ENCODE measurements at places on chromosomes 16 and 17.

DNA sequence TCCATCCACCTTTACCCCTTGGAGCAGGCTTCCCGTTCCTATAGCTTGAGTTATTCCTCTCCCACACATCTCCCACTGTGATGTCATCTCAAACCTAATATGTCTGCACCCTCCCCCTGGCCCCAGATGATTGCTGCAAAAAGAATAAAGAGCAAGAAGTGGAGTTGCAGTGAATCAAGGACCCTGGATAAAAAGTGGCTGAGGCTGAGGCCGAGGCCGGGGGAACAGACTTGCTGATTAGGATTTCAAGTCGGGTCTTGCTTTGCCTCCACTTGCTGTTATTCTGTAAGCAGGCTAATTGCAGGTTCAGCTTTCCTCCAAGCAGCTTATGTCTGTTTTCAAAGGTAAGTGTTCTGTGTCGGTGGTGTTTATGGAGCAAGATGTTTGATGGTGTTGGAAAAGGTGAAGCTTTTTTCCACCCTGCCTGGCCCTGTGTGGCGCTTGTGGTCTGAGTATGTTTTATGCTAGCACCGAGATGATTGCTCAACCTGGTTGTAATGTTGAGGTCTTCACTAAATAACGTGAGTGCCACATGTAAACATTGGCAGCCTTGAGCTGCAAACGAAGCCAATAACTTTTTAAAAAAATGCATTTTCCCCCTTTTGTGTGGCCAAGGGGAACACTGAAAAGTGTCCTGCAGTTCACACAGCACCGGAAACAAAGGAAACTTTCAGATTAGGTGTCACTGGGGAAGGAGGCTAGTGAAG lies 15.4 kb downstream of the HS3ST3B1 start:
- no peak for DNase-seq

DNA sequence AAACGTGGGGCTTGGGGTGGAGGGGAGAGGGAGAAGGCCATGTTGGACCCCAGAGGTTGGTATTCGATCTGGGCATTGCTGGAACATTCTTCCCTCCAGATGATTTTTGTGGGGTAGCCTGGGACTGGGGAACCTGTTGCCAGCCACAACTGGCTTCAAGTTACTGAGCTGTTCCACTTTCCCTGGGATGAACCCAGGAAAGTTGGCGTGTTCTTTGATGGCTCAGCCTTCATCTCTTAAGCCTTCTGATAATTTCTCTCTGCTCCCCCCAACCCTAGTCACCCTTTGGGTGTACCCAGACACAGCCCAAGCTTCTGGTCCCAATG lies 2.1 kb downstream of the TBX21 start:
- no peak for DNase-seq

- no peak for DNase-seq
Observed at GRCh38 chr16:30394592-30395154, 547 bp upstream of the ZNF48 start.

DNA sequence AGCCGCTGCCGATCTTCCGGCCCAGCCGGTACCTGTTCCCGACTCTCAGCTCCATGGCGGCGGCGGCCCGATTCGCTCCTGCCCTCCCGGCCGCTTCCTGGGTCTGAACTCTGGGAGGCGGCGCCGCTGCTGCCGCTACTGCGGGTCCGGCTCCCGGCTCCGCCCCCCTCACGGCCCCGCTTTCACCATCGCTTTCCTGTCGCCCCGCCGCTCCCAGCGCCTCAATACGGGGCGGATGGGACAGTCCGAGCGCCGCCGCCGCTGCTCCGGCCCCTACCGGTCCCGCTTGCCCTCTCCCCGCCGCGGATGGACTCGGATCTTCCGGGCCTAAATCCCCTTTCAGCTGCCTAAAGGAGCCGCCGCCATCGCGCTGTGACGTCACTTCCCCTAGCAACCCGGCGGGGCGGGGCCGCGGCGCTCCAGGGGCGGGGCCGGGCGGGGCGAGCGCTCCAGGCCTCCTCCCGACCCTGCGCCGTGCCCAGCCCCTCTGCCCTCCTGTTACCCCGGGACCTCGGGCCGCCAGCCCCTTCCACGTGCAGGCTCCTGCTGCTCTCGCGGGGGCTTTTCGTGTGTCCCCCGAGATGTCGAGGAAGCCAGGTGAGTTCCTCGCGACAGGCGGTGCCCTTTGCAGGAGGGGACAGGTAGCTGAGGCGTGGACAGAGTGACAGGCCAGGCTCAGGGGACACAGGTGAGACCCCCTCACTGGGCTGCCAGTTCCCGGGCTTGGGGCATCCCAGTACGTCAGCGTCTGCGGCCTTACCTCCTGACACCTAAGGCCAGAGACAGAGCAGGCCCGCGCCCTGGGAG lies at the start of gene CSNK1D:
Gene CSNK1D, minus strand, starts transcription at position 374 of the 807 bp plus-strand sequence. Its CDS starts 319 bp downstream, at position 55.
- peak; percentile 94 for DNase-seq

- DNase-seq: peak; percentile 86
Observed at GRCh38 chr16:85390511-85391174, 222.5 kb upstream of the GSE1 start.

GRCh38 chr16:56673921-56674320 lies 4.3 kb downstream of the MT1H start:
- no peak for DNase-seq

DNA sequence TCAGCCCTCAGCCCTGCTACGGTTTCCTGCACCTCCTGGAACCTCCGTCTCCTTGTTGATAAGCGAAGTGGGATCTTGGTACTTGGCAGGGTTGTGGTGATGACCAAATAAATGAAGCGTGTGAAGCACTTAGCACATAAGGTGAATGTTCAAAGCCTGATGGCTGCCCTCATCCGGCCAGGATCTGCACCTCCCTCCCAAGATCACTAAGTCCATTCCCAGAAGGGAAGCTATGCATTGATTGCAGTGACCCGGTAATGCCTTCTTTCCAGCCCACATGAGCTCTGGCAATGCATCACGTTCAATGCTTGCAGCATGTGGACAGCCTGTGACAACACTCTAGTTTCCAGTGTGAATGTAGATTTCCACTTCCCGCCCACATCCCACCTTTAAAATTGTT lies 24.9 kb upstream of the RHOT1 start:
- DNase-seq: no peak

DNA sequence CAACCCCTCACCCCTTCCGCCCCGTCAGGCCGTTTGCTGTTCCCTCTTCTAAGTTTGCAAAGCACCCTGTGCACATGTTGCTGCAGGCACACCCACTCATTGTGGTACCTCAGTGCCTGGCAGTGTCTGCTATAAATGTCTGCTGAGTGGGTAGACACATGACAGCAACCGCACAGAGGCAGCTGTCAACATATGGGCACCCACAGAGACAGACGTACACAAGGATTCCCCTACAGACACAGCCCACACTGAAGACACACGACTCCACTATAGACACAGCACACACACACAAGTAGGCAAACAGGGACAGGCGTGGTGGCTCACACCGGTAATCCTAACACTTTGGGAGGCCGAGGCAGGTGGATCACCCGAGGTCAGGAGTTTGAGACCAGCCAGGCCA lies 17.8 kb upstream of the CRK start:
- no peak for DNase-seq

GRCh38 chr17:73777131-73777449 lies 132.8 kb upstream of the SDK2 start:
- no peak for DNase-seq

DNA sequence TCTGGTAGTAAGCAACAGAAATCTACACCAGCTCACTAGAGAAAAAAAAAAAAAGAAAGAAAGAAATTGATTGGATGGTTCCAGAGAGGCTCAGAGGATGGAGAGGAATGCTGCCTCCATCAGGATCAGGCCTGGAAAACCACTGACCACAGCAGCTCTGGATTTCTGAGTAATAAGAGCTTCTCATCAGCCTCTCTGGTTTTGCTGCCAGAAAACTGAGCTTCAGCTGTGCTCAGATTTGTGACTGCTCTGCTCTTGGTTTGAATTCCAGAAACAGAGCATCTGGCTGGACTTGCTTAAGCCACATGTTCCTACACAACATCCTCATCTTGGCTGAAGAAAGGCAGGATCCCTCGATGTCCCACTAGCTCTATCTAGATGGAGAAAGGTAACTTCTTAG lies 25.9 kb downstream of the IRX6 start:
- DNase-seq: no peak

DNA sequence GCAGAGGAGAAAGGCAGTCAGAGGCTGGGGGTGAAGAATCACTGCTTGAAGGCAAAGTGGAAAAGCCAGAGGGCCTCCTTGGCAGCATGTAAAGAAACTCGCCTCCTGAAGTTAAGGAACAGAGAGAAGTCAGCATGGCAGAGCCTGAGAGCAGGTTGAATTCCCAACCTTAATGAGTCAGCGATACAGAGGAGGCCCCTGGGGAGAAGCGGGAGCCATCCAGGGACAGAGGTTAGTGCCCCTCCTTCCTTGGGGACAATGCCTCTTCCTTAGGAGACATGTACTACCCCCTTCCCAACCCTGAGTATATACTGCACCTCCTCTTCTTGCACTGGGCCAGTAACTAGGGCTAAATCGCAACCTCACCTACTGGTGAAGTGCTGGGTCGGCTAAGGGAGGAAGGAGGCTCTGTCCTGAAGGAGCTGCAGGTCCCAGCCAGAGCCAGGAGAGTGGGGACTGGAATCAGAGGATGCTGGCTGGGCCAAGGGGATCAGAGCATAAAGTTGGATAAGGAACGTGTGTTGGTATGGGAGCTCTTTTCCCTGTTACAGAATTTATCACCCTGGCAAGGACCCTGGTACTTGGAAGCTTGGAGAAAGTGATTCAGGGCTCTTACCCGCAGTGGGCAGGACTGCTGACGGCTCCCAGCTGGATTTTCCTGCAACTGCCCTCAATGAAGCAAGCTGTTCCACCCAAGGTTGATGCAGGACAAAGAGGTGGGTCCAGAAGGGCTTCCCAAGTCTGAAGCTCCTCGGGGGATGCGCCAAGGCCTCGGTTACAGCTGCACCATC lies 5.4 kb upstream of the AANAT start:
- no peak for DNase-seq

GRCh38 chr17:66469890-66470289 lies 167.5 kb downstream of the PRKCA start:
- no peak for DNase-seq

GRCh38 chr17:9911089-9911488 lies 6.0 kb upstream of the RCVRN start:
- peak; percentile 68 for DNase-seq

DNA sequence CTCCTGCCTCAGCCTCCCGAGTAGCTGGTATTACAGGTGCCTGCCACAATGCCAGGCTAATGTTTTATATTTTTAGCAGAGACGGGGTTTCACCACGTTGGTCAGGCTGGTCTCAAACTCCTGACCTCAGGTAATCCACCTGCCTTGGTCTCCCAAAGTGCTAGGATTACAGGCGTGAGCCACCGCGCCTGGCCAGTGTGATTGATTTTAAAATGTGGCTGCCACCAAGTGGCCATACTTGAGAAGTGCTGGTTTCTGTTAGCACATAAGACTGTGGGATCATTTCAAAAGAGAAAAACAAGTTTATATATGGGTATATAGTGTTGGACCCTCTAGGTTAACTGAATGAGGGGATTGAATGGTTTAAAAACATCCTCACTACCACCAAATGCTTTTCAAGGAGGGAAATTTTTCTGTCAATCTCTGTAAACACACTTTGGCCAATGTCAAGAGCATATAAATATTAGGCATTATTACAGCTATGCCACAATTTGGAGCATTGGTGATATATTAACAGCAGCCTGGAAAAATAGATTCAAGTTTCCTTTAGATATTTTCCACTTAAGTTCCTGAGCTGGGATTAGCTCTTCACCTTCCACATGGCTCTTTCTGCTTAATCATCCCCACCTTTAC lies 13.5 kb upstream of the DHRS13 start:
- DNase-seq: no peak

GRCh38 chr17:19590451-19590850 lies 56.8 kb downstream of the SLC47A1 start:
- DNase-seq: no peak

GRCh38 chr17:74744714-74745547 lies 3.5 kb upstream of the NHERF1 start:
- DNase-seq: peak; percentile 85

DNA sequence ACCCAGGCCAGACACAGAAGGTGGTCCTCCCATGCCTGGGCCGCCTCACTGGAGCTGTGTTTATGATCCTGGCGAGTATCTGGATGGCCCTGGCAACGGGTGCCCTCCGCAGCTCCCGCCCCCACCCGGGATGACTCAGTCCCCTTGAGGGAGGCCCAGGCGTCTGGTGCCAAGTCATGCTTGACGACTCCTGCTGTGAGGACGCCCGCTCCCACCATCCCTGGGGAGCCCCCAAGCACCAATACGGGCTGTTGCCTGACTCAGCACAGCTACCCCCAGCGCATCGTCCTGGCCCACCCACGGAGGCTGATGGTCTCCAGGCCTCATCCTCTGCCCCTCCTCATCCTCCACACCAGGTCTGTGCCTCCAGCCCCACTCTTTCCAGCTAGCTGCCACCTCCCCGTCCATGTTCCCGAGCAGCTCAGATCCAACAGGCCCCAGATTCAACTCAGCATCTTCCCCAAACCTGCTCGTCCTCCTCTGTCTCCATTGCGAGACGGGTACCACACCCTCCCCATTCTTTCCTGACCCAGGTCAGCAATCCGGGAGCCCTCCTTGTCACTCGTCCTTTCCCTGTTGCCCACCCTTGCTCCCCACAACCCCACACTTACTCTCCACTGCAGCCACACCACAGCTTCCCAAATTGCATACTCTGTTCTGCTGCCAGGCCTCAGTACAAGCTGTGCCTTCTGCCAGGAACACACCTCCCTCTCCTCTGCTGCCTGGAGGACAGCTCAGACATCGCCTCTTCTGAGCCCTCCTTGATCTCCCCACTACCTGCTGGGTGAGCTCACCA lies 2.6 kb downstream of the CAMKK1 start:
- DNase-seq: peak; percentile 96

- no peak for DNase-seq
Observed at GRCh38 chr16:57131351-57131970, 39.1 kb downstream of the CPNE2 start.

DNA sequence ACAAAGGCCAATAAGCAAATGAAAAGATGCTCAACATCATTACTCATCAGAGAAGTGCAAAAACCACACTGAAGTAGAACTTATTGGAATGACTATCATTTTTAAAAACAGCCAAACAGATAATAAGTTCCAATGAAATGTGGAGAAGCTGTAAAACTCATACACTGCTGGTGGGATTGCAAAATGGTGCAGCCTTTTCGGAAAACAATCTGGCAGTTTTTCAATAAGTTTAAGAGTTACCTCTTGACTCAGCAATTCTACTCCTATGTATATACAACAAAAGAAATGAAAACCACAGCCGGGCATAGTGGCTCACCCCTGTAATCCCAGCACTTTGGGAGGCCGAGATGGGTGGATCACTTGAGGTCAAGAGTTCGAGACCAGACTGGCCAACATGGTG lies 49.3 kb downstream of the AKAP10 start:
- DNase-seq: no peak

Measured in coronary artery (tissue), 2 donors.